ENCODE measurements at places on chromosomes 1 and 21.

DNA sequence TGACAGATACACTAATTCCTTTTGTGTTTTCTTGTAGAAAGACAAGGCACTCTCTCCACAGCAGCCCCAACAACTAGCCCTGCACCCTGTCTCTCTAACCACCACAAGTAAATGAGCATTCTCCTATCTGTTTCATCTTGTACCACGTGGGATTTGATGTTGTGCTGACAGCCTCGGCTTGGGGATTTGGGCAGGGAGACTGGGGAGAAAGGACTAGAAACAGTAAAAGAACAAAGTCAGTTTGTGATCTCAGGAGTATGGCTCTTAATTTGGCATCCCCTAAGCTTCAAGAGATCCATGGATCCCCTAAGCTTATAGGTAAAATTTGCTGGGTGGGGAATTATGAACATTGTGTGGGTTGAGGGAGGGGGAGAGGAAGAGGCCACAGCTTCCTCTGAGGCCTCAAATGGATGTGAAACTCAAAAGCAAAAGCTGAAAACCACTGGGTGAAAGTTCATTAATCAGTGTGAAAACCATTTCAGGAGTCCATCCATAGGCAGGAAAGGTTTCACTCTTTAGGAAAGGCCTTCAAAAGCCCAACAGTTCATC lies 3.1 kb downstream of the C1orf162 start:
- DNase-seq, result no peak

DNA sequence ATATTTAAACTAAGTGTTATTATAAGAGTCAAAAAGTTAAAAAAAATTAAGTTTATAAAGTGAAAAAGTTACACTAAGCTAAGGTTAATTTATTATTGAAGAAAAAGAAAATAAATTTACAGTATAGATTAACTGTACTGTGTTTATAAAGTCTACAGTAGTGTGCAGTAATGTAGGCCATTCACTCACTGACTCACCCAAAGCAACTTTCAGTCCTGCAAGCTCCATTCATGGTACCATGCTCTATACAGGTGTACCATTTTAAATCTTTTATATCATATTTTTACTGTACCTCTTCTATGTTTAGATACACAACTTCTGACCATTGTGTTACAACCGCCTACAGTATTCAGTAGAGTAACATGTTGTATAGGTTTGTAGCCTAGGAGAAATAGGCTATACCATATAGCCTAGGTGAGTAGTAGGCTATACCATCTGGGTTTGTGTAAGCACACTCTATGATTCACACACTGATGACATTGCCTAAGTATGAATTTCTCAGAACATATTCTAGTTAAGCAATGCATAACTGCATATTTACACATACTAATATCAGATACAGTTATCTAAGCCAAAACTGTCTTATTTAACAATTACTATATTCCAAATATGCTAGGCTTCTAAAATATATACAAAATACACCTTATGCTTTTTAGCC lies 80.6 kb upstream of the GFI1 start:
- no peak for DNase-seq

GRCh38 chr1:112906150-112906698 lies 49.8 kb downstream of the SLC16A1 start:
- DNase-seq, result no peak

DNA sequence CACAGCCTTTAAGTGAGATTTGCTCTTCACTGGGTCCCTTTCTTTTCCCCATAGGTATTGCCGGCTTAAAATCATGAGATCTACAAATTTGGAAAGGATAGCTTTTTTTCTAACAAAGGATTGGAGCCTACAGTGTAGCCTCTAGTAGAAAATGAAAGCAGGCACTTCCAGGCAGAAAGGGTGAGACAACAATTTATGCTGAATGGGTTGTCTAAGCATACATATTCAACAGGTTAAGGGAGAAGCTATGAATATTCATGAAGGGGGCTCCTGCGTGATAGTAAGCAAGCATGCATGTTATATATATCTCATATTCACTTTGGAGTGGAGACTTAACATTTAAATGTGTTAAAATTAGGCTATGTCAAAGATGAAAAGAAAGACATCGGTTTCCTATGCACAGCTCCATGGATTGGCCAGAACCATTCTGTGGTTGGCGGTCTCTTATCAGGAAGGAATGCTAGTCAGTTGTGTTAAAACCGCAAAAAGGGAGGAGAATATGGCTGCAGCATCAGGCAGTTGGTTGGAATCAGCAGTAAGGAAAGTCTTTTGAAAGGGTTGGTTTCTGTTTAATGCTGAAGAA lies 66.0 kb downstream of the VCAM1 start:
- DNase-seq, result no peak

- DNase-seq, result no peak
Observed at GRCh38 chr1:199616947-199617346, 410.6 kb upstream of the NR5A2 start.

DNA sequence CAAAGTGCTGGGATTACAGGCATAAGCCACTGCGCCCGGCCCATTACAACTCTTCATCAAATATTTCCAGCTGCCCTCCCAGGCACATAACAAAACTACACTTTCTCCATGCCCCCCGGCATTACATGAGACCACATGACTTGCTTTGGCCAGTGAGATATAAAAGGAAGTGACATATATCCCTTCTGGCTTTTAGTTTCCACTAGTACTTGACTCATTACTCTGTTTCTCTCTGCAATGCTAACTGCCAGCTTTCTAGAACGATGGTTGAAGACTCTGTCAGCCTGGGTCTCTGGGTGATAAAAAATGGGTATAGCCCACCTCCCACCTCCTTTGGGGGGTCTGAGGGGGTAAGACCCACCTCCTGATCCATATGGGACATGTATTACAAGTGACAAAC lies 24.2 kb downstream of the ABL2 start:
- DNase-seq, result no peak

GRCh38 chr1:53139951-53140361 lies 2.5 kb downstream of the SLC1A7 start:
- no peak for DNase-seq

DNA sequence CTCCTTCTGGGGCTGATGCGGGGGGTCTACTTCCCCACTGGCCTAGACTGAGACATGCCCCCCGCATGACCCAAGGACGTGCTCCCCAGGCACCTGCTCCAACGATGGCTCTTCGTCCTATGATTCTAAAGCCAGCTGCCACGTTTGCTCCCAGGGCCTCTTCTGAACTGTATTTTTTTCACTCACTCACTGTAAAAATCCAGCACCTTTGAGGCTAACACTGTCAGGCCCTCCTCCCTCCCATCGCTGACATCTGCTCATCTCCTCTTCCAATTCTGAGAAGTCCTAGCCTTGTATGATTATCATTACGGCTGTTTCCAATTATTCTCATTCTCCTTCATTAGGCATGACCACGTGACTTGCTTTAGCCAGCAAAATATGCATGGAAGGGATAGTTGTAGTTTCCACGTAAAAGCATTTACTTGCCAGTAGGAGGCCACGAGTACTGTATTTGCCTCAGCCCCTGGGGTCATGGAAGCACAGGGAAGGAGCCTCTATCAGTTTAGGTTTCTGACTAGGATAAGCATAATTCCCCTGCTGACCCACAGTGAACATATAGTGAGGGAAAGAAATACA lies 19.1 kb upstream of the EDN2 start:
- DNase-seq, result no peak

DNA sequence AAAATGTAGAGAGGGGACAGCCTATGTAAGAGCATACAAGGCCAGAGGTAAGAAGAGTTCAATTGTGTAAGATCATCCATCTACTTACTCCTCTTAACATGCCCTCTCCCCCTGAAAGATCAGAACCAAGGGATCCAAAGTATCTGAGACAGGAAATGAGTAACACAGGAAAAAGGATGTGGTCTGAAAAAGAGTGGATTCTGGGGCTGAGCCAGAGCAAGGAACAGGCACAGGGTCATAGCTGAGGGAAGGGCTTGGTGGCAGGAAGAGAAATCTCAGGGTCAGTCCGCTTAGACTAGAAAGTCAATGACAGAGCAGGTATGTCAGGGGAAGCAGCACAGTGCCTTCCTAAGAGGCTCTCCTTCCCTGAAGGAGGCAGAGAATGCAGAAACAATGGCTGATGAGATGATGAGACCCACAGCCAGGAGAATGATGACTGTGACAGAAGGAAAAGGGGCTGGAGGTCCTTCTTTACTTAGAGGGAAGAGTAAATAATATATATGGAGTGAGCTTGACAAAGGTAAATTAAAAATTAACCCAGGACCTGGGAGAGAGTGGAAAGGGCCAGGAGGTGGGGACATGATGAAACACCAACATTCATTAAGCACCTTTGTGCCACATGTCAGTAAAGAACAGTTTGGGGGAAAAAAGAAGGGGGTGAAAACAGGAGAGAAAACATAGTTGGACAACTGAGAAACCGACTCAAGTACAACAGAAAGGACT lies 26.2 kb upstream of the A3GALT2 start:
- no peak for DNase-seq

DNA sequence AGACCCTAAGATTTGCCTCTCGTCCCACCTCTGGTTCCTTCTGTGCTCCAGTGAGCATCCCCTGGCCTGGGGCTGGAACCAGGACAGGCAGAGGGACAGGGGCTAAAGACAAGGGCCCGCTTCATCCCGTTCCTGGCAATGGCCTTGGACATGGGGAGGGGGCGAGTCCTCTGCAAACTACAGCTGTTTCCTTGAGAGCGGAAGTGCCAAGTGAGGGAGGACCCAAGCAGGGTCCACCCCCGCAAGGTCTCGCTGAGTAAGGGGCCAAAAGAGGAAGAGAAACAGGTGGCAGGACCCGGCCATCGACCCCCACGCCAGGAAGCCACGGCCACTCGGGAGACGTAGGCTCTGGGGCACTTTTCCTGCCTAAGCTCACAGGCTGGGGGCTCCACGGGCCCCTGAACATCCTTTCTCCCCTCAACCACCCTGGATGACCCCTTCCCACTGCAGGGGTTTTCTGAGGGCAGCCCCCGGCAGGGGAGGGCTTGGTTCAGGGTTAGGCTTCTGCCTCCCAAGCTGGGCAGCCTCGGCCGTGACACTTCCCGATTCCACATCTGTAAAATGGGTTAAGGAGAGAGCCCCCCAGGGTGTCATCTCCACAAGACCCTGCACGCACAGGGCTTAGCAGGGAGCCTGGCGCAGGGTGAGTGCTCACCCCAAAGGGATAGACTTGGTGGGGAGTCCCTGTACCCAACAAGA lies 17.9 kb upstream of the PLEKHG5 start:
- no peak for DNase-seq

- no peak for DNase-seq
Observed at GRCh38 chr1:234400773-234401172, 27.5 kb downstream of the COA6 start.

DNA sequence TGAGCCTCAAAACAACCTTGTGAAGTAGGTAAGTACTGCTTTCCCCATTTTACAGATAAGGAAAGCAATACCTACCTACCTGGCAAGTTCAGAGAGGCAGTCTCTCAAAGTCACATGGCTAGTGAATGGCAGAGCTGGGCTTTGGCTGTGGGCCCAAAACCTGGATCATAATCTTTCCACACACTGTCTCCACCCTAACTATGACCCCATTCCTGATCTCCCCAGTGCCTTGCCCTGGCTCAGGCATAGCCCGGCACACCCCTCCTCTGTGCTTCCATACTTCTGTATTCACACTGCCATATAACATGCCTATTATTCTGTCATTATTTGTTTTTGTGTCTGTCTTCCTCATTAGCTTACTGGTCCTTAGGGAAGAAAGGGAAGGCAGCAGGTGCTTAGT lies 15.9 kb downstream of the GNG12 start:
- no peak for DNase-seq

GRCh38 chr1:40161125-40161887 lies at the start of gene RLF:
TSS of gene RLF (plus strand) at chr1:40161387. CDS start at chr1:40161400, 13 bp downstream.
- DNase-seq, result peak; percentile 92

DNA sequence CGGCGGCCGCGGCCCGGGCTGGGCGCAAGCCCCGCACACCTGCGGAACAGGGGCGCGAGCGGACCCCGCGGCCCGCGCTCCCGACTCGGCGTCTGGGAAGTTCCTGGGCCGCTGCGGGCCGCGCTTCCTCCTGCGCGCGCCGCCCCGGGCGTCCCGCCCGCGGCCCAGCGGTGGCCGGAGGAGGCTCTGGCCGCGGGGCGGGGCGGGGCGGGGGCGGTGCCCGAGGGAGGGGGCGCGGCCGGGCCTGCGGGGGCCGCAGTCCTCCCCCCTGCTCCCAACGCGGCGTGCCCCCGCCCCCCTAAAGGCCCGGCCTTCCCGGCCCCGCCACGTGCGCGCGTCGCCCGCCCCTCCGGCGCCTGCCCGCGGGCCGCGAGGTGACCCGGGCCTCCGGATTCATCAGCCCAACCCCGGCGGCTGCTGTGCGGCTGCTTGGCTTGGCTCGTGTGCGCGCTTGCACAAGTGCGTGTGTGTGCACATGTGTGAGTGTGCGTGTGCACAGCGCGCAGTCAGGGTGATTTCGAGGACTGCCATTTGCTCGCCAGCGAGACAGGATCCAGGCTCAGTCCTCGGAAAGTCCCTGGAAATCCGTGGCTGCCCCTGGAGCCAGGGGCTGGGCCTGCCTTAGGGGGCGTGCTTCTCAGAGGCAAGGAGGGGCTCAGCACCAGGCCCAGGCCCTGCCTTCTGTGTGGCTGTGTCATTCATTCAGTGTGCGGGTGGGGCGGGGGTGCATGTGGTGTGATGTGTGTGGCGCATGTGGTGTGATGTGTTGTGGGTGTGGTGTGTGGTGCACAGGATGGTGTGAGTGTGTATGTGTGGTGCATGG lies at the start of gene C2CD2:
Gene C2CD2 (minus strand): TSS at position 188 of the 823 bp plus-strand sequence. CDS start 370 bp downstream, outside the sequence.
- DNase-seq, result peak; percentile 18

- DNase-seq, result no peak
Observed at GRCh38 chr1:17135530-17135929, 16.3 kb upstream of the PADI2 start.

GRCh38 chr1:93810316-93810715 lies 68.7 kb downstream of the DNTTIP2 start:
- no peak for DNase-seq
